Stimulated activated CD4-positive, alpha-beta T cell treated with anti-CD3 and anti-CD28 coated beads, Interleukin-15, amount 100 ng/mL, for 48 hours (primary cell): ENCODE measurements at places on chromosomes 6 and 20.

- no peak for DNase-seq
These were observed 43.0 kb downstream of the GOPC start for GRCh38 chr6:117559299-117559698.

- no peak for DNase-seq
These were observed 32.7 kb downstream of the WDR27 start for GRCh38 chr6:169669147-169669546.

DNA sequence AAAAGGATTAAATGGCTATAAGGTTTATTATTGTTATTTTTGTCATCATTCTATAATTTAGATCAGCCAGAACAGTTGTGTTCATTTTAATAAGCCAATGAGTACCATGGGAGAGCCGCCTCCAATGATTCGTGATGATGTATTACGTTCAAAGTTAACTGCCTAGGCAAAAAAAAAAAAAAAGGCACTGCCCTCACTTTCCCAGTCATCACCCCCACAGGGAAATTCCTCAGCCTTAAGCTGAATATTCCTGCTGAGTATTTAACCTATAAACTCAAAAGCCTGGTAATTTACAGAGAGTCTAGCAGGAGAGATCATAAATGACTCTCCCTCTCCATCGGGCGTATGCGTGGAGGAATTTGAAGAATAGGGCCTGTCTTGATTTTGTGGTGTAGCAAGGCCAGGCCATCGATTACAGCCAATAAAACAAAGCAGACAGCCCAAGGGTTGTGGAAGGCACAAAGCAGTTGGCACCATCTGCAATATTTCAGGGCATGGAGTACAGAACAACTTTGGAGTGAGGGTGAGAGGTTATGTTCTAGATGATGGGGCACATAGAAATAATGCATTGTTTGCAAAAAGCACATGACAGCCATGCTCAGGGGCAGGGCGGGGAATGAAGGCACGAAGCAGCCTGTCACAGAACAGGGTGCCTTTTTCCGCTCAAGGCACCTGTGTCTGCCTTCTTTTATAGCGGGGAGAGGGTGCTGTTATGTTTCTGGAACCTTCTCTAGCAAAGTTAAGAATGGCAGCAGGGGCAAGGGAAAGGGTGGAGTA lies 138.2 kb upstream of the DTNBP1 start:
- no peak for DNase-seq

DNA sequence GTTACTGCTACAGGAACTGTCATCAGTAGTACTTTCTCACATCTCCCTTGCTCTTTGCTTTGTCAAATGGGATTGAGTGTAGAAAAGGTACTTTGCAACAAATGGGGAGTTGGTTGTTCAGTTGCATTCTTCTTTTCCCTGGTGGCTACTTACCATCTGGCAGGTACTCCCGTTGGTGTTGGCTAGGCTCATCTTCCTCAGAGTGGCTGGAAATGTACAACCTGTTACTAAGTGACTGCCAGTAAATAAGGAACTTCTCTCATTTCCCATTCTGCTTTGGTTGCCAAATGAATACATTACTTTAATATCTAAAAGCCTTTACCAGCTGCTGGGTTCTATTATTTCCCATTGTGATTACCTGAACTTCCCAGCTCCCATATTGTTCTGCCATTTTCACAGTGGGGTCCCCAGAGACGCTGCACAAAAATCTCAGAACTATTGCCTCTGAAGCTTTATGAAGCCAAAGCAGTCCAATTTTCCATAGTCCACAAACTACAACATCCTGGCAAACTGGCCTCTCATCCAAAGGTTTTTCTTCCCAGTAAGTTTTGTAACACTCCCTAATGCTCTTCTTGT lies 229.7 kb upstream of the HTR1E start:
- DNase-seq: no peak

DNA sequence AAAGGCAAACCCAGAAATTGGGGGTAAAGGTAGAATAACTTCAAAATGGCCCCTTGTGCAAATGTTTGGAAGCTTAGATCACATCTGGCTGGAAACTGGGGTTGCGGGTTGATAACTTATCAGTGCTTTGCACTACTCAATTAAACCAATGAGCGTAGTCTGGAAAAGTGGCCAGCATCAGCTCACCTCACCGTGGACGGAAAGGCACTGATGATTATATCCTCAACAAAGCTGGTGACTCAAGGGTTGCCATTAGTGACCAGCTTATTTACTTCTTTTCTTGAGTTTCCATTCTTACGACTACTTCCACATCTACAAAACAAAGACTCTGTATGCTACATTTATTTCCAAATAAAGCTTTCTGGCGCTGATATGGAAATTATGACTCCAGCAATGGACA lies 198.5 kb upstream of the HEY2 start:
- no peak for DNase-seq

- DNase-seq: no peak
These were observed 120.7 kb upstream of the FOXQ1 start for GRCh38 chr6:1191141-1191630.

DNA sequence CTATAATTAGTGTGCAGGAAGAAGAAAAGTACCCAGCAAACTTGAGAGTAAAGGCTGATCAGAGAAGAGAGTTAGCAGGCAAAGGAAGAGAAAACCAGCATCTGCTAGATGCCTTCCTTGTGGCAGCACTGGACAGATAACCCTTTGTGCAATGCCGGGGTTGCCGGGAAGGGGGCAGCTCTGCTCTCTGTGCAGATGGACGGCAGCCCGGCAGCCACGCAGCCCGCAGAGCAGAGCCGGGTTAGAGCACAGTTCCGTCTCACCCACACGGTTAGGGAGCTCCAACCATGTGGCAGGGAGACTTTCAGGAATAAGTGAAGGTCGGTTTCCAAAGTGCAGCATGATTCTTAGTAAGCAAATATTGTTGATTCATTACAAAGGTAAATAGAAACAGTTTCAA lies 80.0 kb upstream of the RPS6KA2 start:
- peak; percentile 5 for DNase-seq

- no peak for DNase-seq
These were observed 523 bp downstream of the MRPS10 start for GRCh38 chr6:42217157-42217518.

DNA sequence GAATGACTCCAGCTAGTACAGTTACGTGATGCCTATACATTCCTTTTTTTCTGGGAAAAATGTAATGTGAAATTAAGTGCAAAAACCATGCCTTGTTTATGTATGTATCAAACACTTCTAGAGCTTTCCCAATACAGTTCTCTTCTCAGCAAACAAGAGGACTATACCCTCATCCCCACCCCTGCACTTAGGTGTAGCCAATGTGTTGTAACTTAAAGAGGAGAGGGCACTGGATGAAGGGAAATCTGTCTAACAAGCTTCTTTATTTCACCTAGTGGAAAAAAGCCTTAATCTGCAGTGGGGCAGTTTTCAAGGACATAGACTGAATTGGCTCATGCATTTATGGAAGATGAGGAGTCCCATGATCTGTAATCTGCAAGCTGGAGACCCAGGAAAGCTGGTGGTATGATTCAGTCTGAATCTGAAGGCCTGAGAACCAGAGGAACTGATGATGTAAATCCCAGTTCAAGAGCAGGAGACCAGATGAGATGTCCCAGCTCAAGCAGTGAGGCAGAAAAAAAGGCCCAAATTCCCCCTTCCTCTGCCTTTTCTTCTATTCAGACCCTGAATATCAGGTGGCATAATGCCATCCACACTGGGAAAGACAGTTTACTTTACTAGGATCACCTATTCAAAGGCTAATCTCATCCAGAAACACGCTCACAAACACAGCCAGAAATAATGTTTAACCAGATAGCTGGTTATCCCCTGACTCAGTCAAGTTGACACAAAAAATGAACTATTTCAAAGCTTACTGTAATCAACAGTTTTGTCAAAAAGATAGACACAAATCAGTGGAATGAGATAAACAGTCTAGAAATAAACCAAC lies 25.8 kb upstream of the SLC17A3 start:
- no peak for DNase-seq

GRCh38 chr6:162331911-162332310 lies 395.7 kb downstream of the PRKN start:
- DNase-seq: no peak

GRCh38 chr6:45433533-45434380 lies 56.0 kb upstream of the SUPT3H start:
- DNase-seq: no peak

GRCh38 chr6:17431581-17431980 lies 38.2 kb downstream of the CAP2 start:
- DNase-seq: no peak

DNA sequence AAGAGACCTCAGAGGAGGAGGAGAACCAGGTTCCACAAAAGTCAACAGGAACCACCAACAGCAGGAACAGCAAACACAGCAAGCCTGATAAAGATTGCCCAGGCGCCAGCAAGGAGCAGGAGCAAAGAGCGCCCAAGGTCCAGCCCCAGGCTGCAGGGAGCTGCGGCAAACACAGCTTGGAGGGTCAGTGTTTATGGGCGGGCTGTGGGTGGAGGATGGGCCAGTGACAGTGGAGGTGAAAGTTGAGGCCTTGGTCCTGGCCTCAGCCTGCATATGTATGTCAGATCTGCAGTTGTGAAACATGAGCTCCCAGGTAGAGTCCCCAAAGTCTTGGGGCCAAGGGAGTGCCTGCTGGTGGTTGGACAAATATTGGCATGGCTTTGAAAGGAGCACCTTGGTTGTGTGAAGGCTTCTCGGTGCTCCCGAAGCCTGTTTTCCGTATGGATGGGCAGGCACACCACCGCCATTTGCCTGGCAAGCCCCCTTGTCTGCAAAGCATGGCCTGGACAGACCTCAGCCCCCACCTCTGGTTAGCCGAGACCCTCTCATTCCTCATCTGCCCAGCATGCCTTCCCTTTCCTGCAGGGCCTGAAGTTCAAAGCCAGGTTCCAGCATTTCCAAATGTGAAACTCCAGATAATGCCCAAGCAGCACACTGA lies 2.0 kb upstream of the CAPN11 start:
- no peak for DNase-seq

DNA sequence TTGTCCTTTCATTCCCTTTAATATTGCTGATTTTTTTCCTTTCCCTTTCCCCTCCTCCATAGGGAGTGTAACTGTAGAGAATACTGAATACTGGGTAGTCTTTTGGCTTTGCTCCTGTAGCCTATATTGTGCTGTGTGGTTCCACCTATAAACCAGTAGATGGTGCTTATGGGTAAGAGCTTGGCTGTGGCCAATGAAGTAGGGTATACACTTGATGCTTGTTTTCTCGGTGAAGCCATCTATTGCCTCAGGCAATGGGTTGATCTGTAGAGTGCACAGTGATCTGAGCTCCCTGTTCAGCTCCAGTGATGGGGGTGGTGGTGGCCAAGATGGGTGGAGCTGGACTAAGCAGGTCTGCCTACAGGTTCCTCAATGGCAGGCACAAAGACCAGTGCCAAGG lies 203.3 kb upstream of the IMPG1 start:
- DNase-seq: no peak

DNA sequence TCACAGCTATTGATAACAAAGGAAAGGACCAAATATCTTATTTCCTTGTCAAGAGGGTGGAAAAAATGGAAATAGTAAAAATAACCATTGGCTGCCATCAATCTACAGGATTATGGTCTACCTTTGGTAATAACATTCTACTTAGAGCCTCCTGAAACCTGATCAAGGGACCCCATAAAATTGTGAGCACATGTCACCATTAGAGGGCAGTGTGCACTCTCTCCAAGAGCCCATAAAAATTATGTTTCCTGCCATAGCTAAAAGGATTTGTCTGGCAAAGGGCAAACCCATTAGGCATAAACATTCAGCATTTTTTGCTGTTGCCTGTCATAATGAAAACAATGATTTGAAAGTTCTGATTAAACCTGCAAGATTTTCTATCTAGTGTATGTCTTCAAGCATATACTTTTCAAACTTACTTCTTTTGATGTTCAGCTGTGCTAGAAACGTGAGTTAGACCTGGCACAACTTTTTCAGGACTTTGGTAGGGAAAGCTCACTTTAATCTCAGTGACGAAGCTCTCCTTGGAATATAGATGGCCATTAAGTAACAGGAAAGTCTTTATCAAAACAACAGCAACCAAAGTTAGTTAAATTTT lies 120.7 kb upstream of the ZFP64 start:
- DNase-seq: no peak

DNA sequence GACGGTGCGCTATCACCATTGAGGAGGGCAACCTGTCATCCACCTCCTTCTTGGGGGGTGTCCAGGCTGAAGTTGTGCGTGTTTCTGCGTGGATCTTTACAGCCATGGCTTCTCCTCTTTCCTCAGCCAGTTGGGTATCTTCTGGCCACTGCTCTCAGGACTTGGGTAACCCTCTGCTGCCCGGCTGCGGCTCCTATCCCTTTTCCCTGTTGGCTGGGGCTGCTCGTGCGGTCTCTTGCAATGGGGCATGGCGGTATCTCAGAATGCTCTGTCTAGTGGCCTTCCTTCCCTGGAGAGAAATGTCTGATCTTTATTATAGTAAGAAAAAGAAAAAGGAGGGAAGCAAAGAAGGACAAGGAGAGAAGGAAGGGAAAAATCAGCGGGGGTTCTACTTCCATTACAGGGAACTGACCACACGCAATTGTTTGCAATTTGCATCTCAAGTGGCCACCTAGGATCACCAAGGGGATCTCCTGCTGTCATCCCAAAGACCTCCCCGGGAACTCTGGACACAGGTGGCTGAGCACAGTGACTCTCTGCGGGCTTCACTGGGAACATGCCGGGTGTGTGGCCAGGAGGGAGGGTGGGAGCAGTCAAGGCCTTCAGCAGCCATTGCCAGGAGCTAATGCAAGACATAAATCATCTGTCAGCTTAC lies 60.8 kb downstream of the NPEPL1 start:
- no peak for DNase-seq

- peak; percentile 45 for DNase-seq
These were observed 7.4 kb upstream of the SLC12A5 start for GRCh38 chr20:46021361-46022359.

DNA sequence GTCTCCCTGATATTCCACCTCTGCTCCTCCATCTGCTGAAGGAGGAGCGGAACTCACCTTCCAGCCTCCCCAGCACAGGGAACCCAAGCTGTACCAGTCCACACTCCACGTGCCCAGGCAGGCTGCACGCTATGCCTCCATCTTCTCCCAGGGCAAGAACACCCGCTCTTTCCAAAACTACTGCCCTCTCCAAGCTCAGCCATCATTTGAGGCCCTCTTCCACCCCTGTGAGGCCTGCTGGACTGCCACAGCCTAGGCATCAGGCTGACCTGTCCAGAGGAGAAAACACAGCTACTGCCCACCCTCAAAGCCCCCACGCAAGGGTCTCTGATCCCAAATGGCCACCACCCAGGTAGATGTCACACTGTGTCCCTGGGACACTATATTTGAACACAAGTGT lies 99.9 kb downstream of the PRND start:
- no peak for DNase-seq

GRCh38 chr6:1569377-1569776 lies 40.3 kb upstream of the FOXC1 start:
- DNase-seq: no peak

DNA sequence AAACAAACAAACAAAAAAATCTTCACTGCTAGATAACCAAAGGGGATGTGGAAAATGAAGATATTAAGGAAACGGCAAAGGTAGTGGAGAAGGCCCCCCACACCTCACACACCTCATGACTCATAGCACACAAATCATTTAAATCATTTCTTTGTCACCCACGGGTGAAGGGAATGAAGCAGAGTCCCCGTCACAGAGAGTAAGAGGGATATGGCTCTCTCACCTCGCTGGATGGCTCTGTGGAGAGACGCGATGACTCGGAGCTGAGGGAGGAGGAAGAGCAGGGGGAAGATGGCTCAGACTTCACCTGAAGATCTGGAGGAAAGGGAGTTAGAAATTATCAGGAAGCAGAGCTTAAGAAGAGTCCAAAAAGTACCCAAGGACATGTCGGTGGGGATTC lies 1.2 kb downstream of the ATF6B start:
- no peak for DNase-seq
